HEK293T (cell line): ENCODE measurements at places on chromosomes 13 and 19.
A peak's percentile ranks its signal among the peaks of the same experiment; 100 is the strongest.

GRCh38 chr13:35499676-35500075 lies 23.2 kb upstream of the MAB21L1 start:
- DNase-seq, result no peak

DNA sequence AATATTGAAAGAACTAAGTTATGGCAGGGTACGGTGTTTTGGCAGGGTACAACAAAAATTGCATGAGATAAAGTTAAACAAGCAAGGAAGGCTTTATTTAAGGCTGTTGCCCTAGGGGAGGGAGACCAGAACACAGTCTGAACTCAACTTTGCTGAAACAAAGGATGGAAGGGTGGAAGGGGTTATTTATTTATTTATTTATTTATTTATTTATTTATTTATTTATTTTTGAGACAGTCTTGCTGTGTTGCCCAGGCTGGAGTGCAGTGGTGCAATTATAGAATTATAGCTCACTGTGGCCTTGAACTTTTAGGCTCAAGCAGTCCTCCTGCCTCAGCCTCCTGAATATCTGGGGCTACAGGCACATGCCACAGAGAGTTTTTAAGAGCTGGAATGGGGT lies 75.9 kb downstream of the HS6ST3 start:
- no peak for DNase-seq

DNA sequence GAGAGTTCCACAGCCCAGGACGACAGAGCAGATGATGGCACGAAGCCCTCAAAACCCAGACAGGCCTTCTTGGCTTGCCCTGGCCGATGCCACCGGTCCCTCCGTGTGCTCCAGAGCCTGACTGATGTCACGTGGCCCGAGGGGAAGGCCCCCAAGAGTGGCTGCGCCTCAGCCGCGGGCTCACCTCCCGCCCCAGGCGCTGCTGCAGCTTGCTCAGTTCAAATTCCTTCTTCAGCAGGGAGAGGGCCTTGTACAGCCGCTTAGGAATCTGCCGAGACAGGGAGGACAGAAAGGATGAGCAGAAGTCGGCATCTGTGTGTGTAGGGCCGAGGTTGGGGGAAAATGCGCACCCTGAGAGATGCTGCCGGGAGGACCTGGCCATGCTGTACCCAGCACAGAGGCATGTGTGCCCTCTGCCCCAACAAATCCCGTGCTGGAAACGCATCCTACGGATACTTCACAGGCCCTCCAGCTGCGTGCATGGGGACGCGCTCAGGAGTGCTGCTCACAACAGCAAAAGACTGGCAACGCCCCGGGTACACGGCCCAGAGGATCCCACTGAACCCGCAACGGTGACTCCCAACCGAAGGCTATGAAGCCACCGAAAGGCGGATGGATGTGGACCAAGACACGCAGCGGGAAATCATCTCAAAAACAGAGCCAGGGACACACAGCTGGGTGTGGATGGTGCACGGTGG lies 12.9 kb downstream of the LONP1 start:
- no peak for DNase-seq

DNA sequence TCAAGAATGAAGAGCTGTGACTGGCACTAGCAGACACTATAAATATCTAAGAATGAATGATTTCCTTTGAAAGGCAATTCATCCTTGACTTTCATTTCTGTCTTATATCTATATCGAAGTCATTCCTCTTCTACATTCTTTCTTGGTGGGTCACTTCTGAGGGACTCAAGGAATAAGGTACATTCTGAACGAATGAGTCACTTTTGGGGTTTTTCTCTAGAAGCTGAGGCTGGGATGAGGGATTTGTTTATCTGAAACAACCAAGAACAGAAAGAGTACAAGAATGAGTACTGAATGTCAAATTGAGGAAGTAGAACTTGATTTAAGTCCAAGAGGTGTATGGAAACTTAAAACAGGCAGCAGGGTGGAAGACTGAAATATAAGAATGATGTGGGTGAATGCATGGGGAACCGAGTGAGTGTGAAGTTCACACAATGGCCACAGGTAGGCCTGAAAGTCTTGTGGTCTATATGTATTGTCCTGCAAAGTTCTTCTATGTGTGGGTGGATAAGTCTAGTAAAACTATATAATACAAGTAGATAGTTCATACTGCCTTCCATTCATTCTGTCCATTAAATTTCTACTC lies 343.9 kb downstream of the OXGR1 start:
- no peak for DNase-seq

DNA sequence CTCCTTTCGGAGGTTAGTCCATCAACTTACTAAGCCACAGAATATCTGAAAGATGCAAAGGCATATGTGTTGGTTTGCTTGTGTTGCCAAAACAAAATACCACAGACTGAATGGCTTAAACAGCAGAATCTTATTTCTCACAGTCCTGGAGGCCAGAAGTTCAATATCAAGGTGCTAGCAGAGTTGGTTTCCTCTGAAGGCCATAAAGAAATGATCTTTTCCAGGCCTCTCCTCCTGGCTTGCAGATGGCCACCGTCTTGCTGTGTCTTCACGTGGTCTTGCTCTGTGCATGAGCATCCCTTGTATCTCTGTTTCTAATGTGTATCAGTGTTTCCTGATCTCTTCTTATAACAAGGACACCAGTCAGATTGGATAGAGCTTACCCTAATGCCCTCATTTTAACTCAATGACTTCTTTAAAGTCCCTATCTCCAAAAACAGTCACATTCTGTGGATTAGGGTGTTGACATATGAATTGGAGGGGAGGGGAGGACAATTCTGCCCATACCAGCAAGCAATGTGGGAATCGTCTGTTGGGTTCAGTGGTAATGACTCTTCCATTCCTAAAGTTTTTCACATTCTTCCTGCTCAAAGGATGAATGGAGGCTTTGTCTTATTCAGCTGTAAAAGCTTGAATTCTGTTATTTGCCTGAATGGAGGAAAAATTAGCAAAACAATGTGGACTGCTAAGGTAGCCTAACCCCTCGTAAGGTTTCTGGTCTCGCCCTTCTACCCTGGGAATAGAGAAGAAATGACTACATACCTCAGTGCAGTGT lies 715.7 kb downstream of the DIAPH3 start:
- no peak for DNase-seq

GRCh38 chr13:74064805-74065312 lies 69.3 kb downstream of the KLF12 start:
- DNase-seq, result no peak

- no peak for DNase-seq
These were observed 44.3 kb downstream of the MTMR6 start for GRCh38 chr13:25242956-25243355.

- no peak for DNase-seq
These were observed 16.2 kb downstream of the DPY19L3 start for GRCh38 chr19:32421589-32422361.

DNA sequence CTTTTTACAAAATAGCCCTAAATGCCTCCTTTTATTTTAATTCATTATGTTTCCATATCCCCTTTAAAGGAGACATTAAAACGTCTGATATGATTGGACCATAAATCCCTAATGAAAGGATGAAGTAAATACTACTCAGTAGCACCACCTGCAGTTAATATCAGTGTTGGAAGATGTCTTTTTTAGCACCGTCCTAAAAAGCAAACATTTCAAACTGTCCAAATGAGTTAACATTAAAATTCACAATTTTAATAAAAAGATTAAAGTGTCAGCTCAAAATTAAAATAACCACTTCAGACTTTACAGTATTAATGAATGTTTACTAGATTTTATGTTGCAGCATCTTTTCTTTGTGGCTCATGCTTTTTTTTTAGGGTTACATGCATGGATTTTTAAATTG lies 12.3 kb downstream of the ZNF507 start:
- DNase-seq, result no peak

GRCh38 chr19:58038688-58039204 lies 4.9 kb downstream of the ZSCAN1 start:
- DNase-seq, result no peak

DNA sequence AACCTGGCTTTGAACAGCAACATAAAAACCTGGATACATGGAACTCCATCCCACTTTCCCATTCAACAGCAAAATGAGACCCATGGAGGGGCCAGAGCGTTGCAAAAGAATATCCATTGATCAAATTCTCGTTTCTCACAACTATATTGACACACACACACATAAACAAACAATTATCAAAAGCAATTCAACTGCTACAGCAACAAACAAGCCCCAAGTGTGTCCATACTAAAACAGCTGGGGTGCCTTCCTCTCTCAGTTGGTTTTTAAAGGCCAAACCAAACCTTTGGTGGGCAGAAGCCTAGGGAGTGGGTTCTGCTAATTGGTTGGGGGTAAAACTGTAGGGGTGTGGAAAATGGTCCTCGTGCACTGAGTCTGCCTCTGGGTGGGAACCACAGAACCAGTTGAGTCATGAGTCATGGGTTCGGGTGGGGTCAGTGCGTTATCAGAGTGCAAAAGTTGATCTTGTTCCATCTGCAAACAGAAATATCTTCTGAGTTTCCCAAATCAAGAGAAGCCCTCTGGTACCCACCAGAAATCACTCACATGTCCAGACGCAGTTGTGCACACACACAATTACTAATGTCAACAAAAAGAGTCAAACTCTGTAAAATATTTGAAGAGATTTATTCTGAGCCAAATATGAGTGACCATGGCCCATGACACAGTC lies 18.5 kb downstream of the GPR42 start:
- no peak for DNase-seq

- no peak for DNase-seq
These were observed 52.6 kb downstream of the CDADC1 start for GRCh38 chr13:49300276-49300675.

DNA sequence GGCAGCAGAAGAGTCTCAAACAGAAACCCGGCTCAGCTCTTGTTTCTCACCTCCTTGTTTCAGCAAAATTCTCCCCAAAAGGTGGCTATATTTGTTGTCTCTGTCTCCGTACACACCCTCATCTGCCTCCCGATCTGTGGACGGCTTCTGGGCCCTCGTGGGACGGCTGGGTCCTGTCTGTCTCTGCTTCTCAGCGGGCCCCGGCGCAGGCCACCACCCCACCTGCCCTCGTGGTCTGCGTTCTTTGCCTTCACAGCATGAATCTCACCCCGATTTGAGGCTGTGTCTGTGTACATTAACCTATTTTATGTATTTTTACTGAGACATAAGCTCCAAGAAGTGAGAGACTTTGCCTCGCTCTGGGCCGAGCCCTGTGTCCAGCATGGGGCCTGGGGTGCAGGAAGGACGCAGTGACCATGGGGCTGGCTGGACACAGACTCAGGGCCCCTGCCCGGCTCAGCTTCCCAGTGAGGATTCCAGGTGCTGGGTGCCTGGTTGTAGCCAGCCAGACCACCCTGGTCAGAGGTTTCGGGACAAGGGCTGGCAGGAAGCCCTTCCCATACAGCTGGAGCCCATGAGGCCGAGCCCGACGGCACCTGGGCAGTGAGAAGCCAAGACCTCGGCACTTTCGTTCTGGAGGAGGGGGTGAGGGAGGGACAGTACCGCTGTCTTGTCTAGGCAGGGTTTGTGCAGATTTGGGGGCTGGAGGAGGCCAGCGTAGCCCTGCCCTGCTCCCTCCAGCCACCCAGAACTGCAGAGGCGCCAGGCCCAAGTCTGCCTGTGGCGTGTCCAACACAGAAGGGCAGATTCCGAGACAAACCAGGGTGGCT lies 78.5 kb upstream of the MCF2L start:
- no peak for DNase-seq

DNA sequence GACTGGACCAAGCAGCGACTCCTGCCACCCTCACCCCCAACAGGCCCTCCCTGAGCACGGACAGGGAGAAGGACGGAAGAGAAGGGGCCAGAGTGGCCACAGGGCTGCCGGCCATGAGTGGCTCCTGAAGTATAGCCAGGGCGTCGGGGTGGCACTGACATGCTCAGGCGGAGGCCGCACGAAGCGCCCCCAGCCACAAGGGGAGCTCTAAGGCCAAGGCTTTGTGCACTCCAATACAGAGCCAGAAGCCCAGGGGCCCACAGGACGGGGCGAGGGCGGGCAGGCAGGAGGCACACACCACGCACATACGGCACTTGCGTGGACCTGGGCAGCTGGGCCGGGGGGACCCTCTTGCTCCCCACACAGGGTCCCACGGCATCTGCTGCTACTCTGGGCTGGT lies 52.0 kb downstream of the KLF2 start:
- DNase-seq, result peak; percentile 57

DNA sequence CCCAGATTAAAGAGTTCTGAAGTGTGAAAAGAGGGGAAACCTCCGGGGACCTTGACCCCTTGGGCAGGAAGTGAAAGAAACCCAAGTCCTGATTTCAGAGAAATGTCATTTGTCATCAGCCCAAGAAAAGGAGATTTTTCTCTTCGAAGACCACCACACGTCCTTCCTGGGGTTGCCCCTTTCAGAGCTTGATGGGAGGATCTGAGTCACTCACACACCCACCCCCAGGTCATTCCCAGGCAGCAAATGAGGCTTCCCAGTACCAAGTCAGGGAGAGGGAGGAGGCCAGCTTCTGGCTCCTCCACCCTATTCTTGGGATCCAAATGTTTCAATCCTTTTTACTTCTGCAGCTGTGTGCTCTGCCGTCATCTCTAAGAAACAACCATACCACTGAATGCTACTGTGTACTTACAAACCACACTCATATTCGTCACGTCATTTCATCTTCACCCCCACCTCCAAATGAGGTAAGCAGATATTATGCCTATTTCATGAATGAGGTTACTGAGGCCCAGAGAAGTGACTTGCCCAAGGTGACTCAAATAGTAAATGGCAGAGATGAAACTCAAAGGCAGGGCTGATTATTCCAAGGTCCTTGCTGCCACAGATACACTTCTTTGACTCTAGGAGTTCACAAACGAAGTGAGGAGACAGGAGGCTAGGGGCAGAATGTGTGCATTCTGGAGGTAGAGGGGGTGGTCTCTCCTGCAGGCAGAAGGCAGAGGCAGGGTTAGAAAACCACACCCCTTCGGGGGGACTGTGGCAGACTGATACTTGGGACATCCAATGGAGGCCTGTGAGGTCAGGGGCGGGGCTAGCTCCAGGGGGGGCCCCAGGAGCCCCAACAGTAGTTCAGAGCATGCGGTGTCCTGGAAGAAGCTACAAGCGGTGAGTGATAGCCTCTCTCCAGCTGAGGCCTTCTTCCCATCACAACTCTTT lies 5.0 kb upstream of the KMT2B start:
- no peak for DNase-seq

GRCh38 chr19:41734156-41734555 lies 21.2 kb upstream of the CEACAM6 start:
- DNase-seq, result no peak

DNA sequence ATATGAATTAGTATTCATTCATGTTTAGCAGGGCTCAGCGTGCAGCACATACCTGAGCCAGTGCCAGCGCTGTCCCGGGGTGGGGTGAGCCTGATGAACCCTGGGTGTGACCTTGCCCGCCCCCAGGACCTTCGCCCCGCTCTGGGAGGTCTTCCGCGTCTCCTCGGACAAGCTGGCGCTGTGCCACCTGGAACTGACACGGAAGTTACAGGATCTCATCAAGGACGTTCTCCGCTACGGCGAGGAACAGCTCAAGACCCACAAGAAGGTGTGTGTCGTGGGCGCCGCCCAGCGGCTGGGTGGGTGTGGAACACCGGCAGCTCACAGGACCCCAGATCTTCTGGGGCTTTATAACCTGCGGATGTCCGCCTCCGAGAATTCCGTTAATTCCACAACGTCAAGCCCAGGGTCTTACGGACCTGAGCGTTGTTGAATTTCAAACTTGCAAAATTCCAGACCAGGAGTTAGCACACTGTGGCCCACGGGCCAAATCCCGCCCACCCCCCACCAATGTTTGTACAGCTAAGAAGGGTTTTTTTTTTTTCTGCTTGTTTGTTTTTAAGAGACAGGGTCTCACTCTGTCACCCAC lies 15.4 kb downstream of the FCHO1 start:
- DNase-seq, result peak; percentile 81

- no peak for DNase-seq
These were observed 1644.1 kb downstream of the SLITRK5 start for GRCh38 chr13:89315287-89315686.
